ENCODE measurements at places on chromosomes 7 and 10.

DNA sequence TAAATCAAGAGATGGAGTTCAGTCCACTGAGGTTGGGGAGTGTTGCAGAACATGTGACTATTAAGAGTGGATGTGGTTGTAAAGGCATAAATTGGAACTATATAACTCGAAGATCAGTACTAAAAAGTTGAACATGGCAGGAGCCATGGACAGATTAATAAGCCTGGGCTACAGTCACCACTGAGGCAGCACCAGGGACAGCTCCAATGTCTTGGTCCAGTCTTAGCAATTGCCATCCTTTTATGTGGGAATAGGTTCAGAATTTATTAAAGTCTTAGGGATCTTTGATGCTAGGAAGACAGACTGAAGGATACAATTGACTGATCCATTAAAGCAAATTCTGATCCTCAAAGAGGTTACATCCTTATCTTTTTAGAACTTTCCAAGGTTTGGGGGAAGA lies 156.6 kb downstream of the ADRA2A start:
- DNase-seq: no peak

- DNase-seq: no peak
These were observed 98.2 kb upstream of the ZNF32 start for GRCh38 chr10:43746906-43747305.

DNA sequence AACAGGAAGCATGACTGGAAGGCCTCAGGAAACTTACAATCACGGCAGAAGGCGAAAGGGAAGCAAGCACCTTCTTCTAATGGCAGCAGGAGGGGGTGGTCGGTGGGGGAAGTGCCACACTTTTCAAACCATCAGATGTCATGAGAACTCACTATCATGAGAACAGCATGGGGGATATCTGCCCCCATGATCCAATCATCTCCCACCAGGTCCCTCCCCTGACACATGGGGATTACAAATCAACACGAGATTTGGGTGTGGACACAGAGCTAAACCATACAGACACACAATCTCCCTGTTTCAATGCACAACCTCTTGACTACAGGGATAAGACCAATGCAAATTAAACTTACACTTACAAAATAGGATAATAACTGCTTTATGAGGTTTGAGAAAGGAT lies 97.6 kb downstream of the SGMS1 start:
- no peak for DNase-seq

- no peak for DNase-seq
These were observed 647.3 kb upstream of the GHITM start for GRCh38 chr10:83492004-83492403.

DNA sequence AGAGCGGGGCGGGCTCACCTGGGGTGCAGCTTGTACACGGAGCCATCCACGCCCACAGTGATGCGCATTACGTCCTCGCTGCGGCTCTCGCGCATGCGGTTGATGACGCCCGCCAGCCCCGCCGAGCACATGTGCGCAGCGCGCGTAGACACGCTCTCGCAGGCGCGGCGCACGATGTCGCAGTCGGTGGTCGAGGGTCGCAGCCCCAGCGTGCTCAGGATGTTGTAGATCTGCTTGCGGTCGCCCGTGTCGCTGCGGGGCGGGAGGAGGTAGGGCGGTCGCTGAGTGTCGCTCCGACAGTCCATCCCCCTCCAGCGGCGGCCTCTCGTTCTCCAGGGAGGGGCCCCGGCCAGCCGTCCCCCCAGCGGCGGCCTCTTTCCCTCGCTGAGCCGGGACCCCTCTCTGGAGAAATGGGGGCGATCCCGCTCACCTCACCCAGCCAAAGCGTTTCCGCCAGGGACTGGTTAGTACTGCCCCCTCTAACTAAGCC lies 4.4 kb upstream of the MYL7 start:
- no peak for DNase-seq

DNA sequence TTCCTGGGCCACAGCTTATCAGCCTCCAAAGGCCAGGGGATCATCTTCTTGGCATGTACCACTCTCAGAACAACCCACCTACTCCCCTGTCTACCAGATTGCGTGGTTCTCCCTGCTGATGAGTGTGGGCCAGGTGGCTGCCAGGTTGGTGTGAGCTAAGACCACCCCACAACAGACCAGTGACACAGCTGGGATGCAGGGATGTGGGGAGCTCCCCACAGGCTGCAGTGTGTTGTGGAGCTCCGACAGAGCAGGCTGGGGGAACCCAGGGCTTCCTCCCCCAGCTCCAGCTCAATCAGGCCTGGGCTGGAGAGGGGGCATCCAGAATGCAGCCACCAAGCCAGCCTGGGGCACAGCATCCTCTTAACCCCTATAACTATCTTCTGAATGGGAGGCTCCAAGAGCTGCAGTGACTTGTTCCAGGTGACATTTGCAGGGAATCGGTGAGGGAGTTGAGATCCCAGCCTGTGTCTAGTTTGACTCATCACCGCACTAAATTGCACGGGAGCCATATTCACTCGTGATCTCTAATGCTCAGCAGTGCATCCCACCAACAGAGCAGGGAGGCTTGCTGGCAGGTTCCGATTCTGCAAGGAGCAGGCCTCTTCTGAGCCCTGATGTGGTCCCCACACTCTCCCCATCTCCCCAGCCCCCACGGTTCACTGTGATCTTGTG lies 596 bp upstream of the GDF2 start:
- DNase-seq: no peak
